Stimulated activated CD4-positive, alpha-beta T cell treated with anti-CD3 and anti-CD28 coated beads, Interleukin-2, amount 100 ng/mL, for 24 hours (primary cell): ENCODE measurements at places on chromosomes 7 and 10.

GRCh38 chr7:141200191-141201108 is 126.6 kb downstream of the TMEM178B start:
- DNase-seq: no peak

- peak; percentile 50 for DNase-seq
Observed at GRCh38 chr10:3776796-3777571, 8.0 kb downstream of the KLF6 start.

- DNase-seq: no peak
Observed at GRCh38 chr7:6444516-6445269, 3.1 kb downstream of the DAGLB start.

DNA sequence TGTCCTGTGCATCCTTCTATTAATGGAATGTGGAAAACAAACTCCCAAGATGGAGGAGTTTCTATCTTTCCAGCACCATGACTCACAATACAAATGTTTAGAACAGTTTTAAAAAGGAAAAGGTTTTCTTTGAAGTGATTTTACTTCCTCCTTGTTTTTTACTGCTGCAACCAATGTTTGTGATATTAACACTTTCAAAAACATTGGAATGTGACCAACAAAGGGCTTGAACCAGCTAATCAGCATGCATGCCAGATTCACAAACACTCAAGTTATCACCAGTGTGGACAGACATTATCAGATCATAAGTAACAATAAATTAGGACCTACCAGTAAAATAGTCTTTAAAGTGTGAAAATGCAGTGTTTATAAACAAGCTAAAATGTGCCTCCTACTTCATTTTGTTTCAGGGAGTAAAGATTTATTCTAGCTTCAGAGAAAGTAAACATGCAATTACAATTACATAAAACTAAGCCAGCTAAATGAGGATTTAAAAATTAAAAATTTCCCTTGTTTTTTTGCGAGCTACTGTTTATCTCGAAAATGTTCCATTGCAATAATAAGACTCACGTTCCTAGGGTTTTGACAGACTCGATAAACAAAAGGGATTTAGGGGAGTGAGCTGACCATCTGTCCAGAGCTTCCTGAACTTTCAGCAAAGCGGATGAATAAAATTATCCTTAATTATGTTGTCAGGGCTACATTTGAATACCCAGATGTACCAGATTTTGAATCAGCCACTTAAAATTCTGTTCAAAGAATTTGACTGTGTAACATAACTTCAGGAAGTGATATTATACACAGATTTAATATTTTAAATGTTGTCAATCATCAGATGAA is 29.8 kb downstream of the CPVL start:
- no peak for DNase-seq

GRCh38 chr7:132004529-132004928 is 448.1 kb upstream of the PODXL start:
- DNase-seq: no peak

DNA sequence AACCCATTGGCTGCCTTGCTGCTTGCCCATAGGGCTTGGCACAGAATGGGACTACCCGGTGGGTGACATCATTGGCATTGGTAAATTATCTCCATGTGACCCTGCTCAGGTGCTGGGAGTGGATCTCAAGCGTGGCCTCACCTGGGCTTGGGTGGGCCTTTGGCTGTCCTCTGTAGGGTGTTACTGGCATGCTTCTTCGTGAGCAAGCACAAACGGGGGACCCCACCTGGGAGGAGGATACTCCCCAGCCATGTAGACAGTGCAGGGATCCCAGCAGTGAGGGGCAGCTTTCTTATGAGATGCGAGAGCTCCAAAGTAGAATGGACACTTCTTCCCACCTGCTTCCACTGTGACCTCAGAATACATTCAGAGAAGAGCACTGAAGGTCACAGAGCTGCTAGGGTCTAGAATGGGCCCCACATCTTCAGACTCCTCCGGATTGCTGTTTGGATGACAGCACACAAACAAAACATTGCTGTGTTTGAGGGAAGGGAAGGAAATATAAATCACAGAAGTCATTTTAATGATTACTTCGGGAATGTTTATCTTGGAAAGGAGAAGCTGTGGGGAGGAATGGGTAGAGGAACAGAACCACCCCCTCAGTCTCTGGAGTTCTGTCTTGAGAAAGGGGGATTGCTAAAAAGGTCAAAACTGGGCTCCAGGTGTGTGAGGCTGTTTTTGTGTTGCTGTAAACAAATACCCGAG is 75.9 kb downstream of the SH2D4B start:
- DNase-seq: no peak

DNA sequence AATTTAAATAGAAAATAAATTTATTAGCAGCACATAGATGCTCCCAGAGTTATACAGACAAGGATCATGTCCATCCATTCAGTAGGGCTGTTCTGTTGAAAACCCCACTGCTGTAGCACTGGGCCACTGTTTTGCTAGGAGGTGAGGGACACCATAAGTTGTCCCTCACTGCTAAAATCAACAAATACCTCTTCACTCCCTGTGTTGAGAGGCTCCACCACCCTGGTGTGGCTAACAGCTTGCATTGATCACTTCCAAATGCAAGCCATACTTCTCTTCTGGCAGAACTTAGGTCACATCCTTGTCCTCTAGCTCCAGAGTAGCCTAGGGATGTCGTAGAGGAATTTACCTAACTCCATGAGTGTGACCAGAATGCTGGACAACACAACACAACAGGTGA is 55.4 kb downstream of the MDFIC start:
- no peak for DNase-seq

GRCh38 chr7:69104023-69104422 is 494.3 kb upstream of the AUTS2 start:
- no peak for DNase-seq

DNA sequence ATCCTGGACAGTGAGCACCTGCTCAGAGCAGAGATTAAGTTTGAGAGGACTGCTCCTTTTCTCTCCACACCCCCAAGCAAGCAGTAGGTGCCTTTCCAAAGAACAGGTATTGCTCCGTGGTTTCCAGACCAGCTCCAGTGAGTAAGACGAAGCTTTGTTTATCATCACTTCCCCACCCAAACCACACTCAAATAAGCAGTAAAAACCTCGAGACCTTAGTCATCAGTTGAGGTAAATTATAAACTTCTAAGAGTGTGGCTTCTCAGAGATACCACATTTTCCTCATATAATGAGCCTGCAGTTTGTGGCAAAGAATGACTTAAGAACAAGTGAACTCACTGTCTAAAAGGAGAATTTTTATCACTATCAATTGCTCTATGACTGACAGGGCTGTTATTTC is 50.0 kb upstream of the GRB10 start:
- no peak for DNase-seq

GRCh38 chr7:31059551-31059950 is 7.4 kb downstream of the ADCYAP1R1 start:
- no peak for DNase-seq

DNA sequence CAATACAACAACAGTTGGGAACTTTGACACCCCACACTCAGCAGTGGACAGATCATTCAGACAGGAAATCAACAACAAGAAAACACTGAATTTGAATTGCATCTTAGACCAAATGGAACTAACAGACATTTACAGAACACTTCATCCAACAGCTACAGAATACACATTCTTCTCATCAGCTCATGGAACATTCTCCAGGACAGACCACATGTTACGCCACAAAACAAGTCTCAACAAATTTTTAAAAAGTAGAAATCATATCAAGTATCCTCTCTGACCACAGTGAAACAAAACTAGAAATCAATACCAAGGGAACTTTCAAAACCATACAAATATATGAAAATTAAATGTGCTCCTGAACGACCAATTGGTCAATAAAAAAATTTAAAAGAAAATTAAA is 212.3 kb downstream of the DNAJC1 start:
- DNase-seq: no peak

DNA sequence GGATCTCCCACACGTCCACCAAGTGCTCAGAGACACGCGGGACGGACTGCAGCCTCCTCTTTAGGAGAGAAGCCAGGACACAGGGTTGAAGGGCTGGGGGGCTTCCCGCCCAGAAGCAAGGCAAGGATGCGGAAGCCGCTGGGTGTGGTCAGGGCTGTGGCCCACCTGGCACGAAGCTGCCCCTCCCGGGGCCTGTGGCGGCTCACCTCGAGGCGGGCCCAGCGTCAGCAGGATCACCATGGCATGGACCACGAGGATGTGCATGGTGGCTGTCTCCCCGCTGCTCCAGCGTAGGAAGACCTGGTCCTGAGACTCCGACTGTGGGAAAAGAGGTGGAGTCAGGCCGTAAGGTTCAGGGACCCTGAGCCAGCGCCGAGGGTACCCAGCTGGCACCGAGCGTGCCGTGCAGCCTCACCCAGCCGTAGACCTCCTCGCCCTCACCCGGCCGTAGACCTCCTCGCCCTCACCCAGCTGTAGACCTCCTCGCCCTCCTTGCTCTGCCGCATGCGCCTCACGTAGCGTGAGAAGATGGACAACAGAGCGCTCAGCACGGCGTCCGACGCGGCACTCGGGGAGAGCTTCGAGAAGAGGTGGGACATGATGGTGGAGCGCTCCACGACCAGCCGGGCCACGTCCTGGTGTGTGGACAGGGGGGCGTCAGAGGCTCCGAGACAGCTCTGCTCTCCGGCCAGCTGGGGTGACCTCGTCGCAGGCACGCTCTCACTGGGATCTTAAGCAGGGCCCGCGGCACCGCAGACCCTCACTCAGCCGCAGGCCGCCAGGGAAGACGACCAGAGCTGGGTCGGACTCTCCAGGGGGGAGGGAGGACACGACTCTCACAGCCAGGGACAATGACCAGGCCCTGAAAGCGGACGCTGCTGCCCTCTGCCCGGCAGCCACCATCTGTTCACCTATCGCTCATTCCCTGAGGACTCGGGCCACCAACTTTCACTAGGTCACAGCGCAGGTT is 20.4 kb downstream of the INTS1 start:
- DNase-seq: no peak

DNA sequence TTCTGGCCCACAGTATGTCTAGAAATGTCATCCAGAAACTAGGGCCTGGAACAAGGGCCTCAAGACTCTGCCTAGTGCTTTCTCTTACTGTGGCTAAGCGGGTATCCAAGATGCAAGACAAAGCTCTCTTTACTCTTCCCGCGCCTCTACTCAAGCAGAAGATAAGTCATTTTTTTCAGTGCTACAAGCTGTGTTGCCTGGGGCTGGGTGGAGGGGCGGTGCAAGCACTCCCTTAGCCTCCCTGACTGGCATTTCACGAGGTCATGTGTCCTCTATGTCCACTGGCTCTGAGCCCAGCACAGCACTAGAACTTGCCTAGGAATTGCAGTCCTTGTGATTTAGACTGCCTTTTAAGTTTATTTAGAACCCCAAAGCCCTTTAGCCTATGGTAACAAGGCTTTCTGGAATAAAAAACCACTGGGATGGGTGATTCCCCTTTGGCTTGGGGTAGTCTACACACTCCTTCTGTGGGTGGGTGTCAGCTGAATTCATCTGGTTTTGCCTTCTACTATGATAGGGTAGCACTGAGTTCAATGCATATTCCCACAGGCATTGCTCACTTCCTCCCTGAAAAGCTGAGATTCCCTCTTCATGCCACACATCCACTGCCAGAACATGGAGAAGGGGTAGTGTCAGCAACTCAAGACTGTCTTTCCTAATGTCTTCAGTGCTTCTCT is 371.8 kb upstream of the KCND2 start:
- DNase-seq: no peak

GRCh38 chr7:28260969-28261368 is 80.4 kb upstream of the JAZF1 start:
- DNase-seq: no peak

- no peak for DNase-seq
Observed at GRCh38 chr7:140877249-140877524, 47.5 kb downstream of the BRAF start.

DNA sequence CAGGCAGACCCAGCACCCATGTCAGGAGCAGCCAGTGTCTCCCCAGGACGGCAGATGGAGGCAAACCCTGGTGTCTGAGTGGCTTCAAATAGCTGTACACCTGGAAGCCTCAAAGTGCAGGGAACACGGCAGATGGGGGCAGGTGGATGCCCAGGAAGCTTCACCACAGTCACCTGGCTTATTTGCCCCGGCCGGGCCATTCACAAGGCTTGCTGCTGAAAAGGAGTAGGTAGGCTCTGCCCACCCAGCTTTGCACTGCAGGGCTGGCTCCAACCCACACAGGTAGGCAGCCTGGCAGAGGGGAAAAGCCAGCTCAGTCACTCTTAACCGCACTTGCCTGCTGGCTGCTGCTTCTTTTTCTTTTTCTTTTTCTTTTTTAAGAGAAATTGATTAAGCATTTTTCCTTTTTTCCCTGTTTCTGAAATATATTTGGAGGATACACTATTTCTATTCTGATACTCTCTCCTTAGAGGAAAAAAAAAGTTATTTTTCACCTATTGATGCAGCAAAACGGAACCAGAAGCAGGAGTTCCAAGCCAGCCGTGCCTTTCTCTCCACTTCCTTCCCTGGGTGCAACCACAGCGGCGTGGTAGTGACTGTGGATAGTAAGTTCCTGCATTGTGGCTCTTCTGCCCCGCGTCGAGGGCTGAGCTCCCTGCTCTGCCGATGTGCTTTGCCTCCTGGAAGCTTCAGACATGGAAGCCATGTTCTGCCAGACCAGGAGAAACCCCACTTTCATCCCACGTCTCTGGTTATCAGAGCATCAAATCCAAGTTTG is 118.3 kb downstream of the KLF6 start:
- peak; percentile 39 for DNase-seq

DNA sequence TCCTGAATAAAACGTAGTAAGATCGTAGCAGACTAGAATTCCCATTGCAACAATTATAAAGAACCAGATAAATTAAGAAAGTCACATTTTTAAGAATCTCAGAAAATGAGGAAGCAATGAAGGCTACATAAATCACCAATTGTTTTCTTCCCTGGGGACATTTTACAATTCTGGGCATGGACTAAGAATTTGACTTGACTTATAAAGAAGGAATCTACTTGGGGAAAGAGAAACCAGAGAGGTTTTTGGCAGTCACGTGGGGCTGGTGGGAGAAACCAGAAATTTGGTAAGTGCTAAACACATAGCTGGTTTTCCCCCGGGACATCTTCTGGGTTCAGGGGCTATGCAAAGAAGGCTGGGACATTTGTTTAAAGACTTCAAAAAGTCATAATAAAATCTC is 109.8 kb upstream of the IL6 start:
- no peak for DNase-seq

- no peak for DNase-seq
Observed at GRCh38 chr10:27134371-27134770, 19.8 kb downstream of the YME1L1 start.

DNA sequence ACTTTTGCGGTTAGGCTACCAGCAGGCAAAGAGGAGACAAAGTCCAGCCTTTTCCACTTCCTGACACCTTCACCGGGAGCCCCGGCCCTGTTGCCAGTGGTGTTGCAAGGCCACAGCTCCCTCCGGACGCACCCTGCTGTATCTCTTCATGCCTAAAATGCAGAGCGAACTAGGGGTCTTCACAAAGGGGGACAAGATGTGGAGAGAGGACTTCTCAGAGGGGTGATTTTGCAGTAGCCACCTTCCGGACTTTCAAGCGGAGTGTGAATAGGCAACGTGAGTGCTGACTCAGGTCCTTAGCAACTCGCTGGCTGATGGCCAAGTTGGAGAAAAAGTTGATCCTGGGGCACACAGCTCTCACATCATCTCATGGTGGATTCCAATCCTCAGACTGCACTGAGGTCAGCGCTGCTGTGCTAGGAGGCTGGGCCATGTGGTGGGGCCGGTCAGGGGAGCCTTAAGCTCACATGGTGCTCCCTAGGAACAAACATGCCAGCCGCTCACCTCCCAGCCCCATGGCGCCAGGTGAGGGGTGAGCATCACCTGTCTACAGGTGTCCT is 166.3 kb downstream of the LCOR start:
- no peak for DNase-seq
